OCI-LY7 (cell line): ENCODE measurements at places on chromosomes 5 and 9. TPM values are rescaled to one million over a fixed set of nuclear protein-coding genes. Genes with fewer than 3 reads are reported as not detected.

DNA sequence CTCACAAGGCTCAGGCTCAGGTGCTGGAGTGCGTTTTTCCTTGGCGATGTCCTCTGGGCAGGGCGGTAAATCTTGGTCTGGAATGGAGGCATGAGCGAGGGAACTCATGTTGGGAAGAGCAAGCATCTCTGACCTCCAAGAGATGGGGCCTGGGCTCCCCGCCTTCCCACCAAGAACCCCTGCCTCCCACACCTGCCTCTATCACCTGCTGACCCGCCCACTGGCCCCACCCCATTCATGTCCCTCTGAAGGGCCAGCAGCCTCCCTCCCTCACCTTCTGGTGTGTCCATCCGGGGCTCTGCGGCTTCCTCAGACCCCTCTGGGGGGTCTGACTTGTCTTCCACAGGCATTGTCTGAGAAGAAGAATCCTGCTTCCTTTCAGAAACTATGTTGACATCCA, 10.9 kb downstream of the CIZ1 start:
- no peak for DNase-seq

DNA sequence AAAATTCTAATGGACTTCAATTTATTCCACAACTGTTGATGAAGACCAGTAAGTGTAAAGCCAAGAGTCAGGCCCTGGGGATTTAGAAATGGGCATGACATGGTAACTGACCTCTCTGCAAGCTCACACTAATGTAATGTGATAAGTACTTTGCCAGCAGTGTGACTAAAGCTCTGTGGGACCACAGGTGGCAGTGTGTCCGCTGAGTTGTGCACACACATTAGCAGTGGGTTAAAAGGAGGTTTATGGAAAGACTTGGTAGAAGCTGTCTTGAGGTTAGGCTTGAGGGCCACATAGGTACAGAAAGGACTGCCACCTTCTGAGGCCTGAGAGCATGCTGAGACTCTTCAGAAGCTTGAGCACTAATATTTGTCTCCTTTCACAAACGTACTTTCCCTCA, 67.6 kb downstream of the UBAP1 start:
- no peak for DNase-seq

GRCh38 chr9:123120131-123120530, 86.7 kb downstream of the GPR21 start:
- no peak for DNase-seq

DNA sequence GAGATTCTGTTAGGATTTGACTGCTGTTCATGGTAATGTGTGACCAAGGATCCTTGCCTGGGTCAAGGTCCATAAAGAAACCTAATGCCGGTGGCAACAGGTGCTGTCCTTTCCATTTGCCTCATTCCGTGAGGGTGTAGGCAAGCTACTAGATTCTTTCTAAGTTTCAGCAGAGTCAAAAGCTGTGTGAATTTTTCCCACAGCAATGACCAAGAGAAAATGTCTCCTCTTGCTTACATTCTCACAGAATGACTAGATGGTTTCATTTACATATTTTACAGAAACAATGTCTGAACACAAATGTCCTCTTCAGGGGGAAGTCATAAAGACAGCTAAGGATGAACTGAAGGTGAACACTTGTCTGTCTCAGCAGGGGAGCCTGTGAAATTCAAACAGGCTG, 75.3 kb upstream of the SV2C start:
- DNase-seq, result no peak

DNA sequence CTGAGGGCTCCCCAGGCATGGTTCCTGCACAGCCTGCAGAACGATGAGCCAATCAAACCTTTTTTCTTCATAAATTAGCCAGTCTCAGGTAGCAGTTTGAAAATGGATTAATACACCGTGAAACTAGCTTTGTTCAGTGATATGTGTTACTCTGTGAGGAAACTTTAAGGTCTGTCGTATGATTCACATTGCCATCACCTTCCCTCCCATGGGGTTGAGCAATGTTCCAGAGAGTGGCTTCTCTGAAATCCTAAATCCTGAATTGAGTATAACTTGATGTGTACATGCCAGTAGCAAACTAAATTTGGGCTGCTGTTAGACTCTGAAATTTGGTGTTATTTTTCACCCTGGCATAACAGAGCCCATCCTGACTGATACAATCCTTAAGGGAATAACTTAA, 866.4 kb upstream of the C9orf72 start:
- no peak for DNase-seq

GRCh38 chr9:136179101-136179616, 25.8 kb downstream of the LHX3 start:
- no peak for DNase-seq

- no peak for DNase-seq
Measured at GRCh38 chr9:86987900-86988299, 40.6 kb upstream of the GAS1 start.

DNA sequence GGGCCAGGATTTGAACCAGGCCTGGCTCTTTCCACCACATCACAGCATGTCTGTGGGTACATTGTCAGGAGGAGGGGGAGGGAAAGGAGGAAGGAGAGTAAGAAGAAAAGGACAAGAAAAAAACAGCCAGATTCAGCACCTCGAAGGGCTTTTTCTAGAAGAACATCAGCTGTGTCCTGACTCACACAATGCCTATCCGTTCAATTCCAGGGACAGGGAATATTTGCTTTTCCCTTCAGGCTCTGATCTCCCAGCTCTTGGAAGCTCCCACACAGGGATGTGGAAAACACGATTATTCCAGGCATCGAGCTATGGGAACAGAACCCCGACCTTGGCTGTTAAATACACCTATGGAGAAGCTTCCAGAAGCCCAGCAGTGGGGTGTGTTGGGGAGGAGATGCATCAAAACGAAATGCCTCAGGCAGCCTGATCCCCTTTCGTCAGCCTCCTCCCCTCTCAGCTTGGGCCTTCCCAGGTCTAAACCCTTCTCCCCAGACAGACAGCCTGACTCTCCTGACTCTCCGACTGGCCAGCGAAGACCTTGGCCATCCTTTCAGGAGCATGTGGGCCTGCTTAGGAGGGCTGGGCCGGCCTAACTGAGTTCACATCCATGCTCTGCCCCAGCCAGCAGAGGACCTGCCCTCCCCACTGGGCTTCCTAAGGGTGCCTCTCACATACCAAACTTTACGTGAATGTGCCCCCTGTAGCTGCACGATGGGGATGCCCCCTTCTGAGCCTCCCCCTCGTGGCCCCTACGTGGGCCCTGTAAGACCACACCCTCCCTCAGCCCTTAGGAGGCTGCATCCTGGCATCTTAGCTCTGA, 54.4 kb downstream of the NEURL1B start:
- no peak for DNase-seq

GRCh38 chr9:107269254-107269653, 13.8 kb upstream of the RAD23B start:
- no peak for DNase-seq

DNA sequence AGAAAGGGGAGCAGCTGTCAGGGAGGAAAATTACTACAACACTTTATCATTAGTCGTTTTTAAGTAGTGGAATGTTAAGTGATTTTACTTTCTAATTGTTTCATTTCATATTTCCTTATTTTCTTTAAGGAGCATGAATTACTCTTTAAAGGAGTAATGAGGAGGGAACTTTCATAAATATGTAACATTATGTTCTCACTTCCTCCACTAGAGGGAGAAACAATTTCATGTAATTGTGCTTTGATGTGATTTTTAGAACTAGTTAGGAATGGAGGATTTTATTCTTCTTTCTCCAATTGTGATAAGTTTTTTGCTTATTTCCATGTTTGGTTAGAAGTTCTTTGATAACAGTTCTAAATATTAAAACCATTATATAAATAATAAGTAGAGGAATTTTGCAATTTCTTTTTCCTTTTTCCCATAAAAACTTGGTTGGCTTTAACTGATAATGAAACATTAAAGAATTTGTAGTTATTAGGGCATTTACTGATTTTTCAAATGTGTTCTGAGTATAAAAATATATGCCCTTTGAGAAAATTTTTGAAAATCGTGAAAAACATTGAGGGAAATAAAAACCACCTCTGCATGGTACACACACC, 25.6 kb downstream of the CEP78 start:
- DNase-seq, result peak; percentile 54

DNA sequence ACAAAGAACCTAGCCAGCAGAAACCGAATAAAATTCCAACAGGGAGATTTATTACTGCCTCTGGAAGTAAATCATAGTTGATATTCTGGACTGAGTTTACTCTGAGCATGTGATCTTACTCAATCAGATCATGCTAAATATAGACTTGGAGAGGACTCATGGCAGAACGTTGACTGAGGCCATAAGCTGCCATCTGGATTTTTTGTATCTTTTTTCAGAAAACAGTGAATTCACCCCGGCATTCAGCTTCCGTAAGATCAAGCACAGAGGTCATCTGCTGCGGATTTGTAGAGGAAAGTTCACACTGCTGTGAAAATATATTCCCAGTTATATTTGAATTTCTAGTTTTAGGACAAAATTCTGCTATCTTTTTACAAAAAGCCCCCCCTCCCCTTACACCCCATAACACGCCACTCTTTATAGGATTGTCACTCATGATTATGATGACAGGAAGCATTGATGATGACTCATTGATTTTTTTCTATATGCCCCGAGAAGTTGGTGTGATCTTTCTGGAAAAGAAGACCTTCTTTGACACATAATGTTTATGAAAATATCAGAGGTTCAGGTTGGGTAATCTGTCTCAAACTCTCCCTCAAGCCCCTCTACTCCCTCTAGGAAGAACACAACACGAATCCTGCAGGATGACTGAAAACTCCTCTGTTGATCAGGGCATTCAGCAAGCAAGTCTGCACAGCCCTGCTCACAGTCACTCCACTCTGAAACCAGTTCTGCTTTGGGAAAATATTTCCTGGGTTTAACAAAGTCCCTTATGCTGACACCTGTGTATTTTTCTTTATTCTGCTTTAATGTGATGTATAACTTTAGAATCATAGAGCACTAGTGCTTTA, 70.8 kb downstream of the NXNL2 start:
- DNase-seq, result no peak

GRCh38 chr5:1297243-1297642, 2.4 kb upstream of the TERT start:
- peak; percentile 90 for DNase-seq

GRCh38 chr5:42066131-42066530, 141.1 kb downstream of the FBXO4 start:
- DNase-seq, result no peak

DNA sequence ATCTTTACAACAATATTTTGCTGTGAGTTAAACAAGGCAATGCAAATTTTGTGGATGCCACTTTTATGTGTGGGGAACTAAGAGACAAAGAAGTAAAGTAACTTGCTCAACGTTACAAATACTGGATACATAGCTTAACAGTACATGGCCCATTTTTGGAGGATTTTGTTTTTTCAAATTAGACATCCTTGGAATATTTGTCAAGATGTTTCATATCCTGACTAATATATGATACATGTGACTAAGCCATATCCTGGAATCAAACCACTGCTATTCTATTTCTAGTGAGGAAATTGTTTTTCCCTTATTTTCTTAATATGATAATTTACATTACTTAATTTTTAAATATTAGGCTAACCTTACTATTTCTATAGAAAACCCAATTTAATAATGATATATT, 529.8 kb downstream of the DMRTA1 start:
- DNase-seq, result no peak

Gene FCN2
- total RNA-seq, result not detected in 2 replicates

Gene CTNND2
- total RNA-seq, result not detected in 2 replicates

Gene PCDHGB7
- 4.5 and 5.4 TPM in 2 replicates for total RNA-seq

Gene XRCC4
- 23.3 and 24.3 TPM in 2 replicates for total RNA-seq

Gene ARSB
- total RNA-seq, result 8.9 and 9.2 TPM in 2 replicates

Gene MLANA
- total RNA-seq, result not detected in 2 replicates

Gene CARD9
- 1.7 and 2.1 TPM in 2 replicates for total RNA-seq

Gene CAMK2A
- not detected in 2 replicates for total RNA-seq

Gene DMRTA1
- total RNA-seq, result not detected in 2 replicates

Gene CDH12
- total RNA-seq, result not detected in 2 replicates
